ENCODE measurements at places on chromosomes 5 and 9.

- DNase-seq: no peak
Measured at GRCh38 chr9:6354072-6354686, 26.0 kb downstream of the TPD52L3 start.

DNA sequence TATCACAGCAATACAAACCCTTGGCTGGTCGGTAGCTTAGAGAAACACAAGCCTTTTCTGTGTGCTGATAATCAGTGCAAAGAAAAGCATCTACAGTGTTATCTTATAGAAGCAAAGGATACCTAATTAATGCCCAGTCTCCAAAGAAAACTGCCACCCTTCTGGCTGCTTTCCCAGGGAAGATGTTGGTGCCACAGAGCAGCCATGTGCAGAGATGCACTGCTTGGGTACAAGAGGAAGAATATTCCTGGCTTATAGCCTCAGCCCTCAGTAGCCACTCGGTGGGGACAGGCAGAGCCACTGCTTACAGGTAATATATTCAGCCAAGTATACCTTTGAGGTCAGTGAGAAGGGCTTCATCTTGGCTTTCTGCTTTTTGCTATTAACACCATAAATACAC lies 185.3 kb downstream of the PCSK1 start:
- DNase-seq: no peak

DNA sequence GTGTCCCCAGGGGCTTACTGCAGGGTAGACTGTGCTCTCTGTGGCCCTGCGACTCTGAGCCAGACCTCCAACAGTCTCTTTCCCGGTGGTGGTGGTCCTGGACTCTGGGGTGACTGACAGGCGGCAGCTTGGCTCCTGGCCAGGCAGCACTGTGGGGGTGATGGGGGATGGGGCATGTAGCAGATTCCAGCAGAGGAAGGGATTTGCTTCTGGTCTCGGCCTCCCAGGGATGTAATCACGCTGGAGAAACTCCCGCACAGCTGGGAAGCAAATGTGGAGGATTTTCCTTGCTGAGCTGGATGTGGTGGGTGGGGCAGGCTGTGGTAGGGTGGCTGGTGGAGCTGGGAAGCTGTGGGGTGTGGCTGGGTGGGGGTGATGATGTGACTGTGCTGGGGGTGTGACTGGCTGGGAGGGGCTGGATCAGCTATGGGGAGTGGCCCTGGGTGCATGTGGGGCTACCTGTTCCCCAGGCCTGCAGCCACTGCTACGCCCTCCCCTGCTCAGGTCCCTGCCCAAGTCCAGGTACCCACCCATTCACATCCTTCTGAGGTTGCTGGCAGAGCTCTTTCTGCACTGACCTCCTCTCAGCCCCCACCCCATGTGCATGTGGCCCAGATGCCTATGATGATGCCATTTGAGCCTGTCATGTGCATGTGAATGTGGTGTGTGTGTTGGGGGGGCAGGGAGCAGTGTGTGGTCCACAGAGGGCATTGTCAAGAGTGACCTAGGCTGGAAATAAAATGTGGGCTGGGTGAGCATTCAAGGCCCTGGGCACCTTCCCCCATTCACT lies 3.8 kb downstream of the NDST1 start:
- DNase-seq: no peak

GRCh38 chr5:132009706-132010405 lies 1.6 kb downstream of the ACSL6 start:
- DNase-seq: no peak

DNA sequence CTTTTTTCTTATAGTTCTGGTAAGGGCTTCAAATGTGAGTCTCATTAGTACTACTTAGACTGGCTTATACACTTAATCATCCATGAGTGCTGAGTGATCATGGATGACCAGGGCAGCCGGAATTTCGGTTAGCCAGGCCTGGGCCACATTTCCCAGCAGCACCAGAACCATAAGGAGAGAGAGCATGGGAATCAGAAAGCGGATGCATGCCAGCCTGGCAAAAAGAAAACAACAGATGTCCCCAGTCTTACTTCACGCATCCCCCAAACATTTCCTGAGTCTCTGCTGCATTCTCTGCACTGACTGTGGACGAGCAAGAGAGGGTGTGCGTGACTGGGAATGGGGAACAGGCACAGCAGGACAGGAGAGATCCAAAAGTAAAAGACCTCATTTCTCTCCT lies 371.1 kb upstream of the ZNF608 start:
- no peak for DNase-seq

Data from breast epithelium (tissue), 4 donors.